ENCODE measurements at places on chromosomes 6 and 20. TPM values are rescaled to one million over a fixed set of nuclear protein-coding genes. Genes with fewer than 3 reads are reported as not detected.
A peak's percentile ranks its signal among the peaks of the same experiment; 100 is the strongest.

GRCh38 chr6:150373260-150373701 is 4.5 kb downstream of the IYD start:
- no peak overlapping the region for H3K27ac ChIP-seq
- peaks cover 23% of the 10 kb centered on the region for H3K27me3 ChIP-seq
- H3K4me3 ChIP-seq, result no peak overlapping the region
- no peaks in the 10 kb centered on the region for H3K36me3 ChIP-seq

DNA sequence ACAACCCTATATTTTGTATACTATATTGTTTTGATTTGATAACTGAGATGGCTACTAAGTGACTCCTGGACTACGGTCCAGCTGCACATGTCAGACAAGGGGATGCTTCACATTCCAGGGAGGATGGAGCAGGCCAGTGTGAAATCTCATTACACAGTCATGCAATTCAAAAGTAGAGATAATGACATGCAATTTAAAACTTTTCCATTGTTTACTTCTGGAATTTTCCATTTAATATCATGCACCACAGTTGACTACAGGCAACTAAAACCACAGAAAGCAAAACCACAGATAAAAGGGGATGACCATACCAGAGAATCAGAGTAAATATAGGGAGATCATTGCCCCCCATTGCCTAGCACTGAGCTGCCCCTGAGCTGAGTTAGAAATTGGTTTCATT is 366.4 kb downstream of the BTBD9 start:
- no peak overlapping the region for H3K4me3 ChIP-seq
- no peaks in the 10 kb centered on the region for H3K27me3 ChIP-seq
- peaks cover 33% of the 10 kb centered on the region for H3K4me1 ChIP-seq
- peak overlapping the region; percentile 12 for H3K27ac ChIP-seq
- peaks cover 3% of the 10 kb centered on the region for H3K36me3 ChIP-seq
- no peak for DNase-seq

GRCh38 chr6:118017301-118017848 is 110.3 kb downstream of the SLC35F1 start:
- no peaks in the 10 kb centered on the region for H3K27me3 ChIP-seq
- H3K27ac ChIP-seq, result no peak overlapping the region
- no peaks in the 10 kb centered on the region for H3K36me3 ChIP-seq
- H3K4me3 ChIP-seq, result no peak overlapping the region

GRCh38 chr6:842141-842540 is 149.2 kb upstream of the EXOC2 start:
- no peak overlapping the region for H3K4me3 ChIP-seq
- no peaks in the 10 kb centered on the region for H3K36me3 ChIP-seq
- peak overlapping the region; percentile 21 for H3K27ac ChIP-seq
- H3K4me1 ChIP-seq, result peaks cover 9% of the 10 kb centered on the region

DNA sequence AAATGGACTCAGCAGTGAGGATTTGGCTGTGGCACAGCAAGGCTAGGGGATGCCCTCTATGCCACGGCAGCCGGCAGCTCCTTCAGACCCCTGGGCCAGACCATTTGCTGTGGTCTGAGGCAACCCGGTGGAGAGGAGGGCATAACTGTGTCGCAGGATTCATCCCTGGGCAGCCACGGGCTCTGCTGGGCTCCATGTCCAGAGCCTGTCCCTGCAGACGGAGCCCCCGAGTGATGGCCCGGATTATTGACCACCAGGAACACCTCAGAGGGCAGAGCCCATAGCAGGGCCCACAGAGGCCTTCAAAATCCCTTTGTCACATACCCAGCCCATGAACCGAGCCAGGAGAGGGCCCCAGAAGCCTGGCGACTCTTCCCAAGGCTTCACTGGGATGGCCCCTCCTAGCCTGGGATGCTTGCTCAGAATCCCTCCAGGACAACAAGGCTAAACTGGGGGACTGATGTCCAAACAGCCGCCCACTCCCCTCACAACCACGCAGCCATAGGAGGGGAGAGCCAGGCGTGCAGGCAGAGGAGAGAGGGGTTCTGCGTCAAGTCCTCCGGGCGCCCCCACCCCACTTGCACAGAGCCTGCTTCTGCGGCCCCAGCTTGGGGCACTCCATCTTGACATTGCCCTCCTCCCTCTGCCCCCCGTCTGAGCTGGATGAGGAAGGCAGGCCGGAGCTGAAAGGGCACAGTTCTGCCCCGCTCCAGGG is 68.2 kb upstream of the AFDN start:
- DNase-seq, result no peak
- no peak overlapping the region for H3K4me3 ChIP-seq
- H3K36me3 ChIP-seq, result no peaks in the 10 kb centered on the region

- H3K36me3 ChIP-seq, result no peaks in the 10 kb centered on the region
- H3K27ac ChIP-seq, result no peak overlapping the region
- no peak overlapping the region for H3K4me3 ChIP-seq
- peaks cover 44% of the 10 kb centered on the region for H3K27me3 ChIP-seq
Measured at GRCh38 chr6:90175627-90176538, 120.8 kb downstream of the BACH2 start.

DNA sequence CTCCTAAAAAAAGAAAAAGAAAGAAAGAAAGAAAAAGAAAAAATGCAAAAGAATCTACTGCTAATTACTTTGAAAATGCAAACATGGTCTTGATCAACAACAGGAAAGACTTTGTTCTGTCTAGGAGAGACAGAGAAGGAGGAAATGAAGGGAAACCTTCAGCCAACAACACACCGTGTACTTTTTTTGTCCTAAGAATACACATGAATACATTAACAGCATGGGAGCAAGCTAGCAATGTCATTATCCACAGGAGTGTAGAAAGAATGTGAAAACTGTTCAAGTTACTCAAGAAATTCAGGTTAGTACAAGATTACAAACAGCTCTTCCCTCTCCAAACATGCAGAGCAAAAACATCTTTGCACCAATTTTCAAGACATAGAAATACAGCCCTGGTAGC is 326.3 kb downstream of the UBE3D start:
- peaks cover 9% of the 10 kb centered on the region for H3K4me1 ChIP-seq
- no peak for DNase-seq
- no peak overlapping the region for H3K4me3 ChIP-seq
- H3K27me3 ChIP-seq, result peaks cover 41% of the 10 kb centered on the region
- H3K36me3 ChIP-seq, result no peaks in the 10 kb centered on the region
- no peak overlapping the region for H3K27ac ChIP-seq

DNA sequence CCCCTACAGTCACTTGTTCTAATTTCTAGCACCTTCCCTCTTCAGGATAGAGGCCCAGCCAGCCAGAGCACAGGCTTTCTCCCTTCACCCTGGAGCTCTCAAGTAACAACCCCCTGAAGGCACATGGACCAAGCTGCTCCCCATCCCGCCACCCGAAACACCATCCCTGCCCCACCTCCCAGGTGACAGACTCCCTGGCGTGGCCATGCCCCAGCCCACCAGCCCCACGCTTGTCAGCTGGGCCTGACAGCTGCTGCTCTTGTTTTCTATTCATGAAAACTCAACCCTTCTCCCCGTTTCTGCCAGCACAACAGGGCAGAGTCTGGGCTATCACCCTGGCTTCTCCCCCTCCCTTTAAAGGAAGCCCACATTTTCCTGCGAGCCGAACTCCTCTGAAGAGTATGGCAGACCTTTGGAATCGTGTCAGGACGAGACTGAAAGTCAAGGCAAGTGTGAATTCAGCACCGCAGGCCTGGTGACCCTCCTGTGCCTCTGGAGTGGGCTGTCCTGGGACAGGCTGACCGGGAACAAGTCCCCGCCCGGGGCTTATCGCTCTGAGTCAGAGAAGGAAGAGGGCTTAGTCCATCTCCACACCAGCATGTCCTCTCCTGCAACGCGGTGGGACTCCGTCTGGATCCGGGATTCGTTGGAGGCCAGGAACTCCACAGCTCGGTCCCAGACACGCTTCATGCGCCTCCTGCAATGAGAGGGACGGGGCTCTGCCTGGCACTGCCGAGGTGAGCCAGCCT is 16.7 kb downstream of the LEMD2 start:
- peaks cover 30% of the 10 kb centered on the region for H3K36me3 ChIP-seq
- H3K4me3 ChIP-seq, result peak overlapping the region; percentile 32
- DNase-seq, result no peak
- H3K27ac ChIP-seq, result peak overlapping the region; percentile 88

DNA sequence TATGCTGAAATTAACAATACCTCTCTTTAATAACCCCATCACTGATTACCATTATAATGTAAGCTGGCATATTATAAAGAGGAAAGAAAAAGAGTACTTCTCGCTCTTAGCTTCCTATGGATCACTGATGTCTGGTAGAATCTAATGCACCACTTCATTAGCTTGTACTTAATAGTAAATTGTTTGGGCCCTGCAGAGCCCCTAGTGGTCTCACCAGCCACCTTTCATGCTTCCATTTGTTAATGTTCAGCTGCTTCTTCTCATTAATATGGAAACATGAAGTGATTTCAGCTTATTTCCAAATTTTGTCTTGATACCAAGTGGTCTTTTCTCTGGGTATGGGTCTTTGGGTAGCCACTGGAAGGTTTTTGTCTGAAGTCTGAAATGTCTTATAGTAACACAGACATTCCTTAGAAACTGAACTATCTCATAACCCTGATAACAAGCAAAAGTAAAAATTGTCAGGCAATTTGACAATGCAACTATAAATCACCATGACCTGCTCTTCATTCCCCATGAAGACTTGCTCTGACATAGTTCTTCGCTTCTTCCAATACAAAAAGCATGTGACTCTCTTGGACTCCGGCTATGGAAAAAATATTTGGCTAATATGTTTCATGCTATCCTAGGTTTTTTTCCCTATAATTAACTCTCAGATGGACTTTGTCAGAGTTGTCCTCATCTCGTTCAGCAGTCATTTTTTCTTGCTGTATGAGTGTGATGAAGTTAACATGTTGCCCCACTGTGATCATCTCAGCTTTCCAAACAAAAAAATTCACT is 395.8 kb upstream of the MARCKS start:
- H3K36me3 ChIP-seq, result no peaks in the 10 kb centered on the region
- H3K27ac ChIP-seq, result no peak overlapping the region
- no peak for DNase-seq

DNA sequence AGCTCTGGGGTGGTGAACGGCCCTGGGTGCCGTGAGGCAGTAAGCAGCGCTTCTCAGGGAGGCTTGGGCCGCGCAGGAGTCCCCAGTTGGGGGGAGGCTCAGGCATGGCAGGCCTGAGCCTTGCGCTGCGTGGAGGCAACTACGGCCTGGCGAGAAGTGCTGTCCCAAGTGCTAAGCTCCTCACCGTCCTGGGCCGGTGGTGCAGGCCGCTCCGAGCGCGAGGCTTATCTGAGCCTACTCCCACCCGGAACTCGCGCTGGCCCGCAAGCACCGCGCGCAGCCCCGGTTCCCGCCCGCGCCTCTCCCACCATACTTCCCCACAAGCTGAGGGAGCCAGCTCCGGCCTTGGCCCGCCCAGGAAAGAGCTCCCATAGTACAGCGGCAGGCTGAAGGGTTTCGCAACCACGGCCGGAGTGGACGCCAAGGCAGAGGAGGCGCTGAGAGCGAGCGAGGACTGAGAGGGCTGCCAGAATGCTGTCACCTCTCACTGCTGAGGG is 1.8 kb upstream of the WRNIP1 start:
- peaks cover 23% of the 10 kb centered on the region for H3K4me1 ChIP-seq
- no peak overlapping the region for H3K4me3 ChIP-seq
- H3K27ac ChIP-seq, result no peak overlapping the region
- DNase-seq, result no peak
- peaks cover 3% of the 10 kb centered on the region for H3K36me3 ChIP-seq

DNA sequence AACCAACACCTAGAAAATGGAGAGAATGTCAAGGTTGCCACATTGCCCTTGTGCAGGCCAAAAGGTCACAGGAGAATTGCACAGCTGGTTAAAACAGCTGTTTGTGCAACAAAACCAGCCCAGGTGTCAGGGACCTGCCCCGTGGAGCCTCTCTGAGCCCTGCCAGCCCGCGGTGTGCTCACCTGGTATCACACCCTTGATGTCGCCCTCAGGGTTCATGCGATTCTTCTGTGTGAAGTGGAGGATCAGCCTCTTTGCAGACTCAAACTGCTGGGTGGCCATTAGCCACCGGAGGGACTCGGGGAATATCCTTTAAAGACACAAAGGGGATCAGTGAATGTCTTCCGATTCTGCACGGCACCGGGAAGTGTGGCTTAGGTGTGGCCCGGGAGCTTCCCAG is 39.2 kb downstream of the PSMG4 start:
- peaks cover 12% of the 10 kb centered on the region for H3K36me3 ChIP-seq
- no peak overlapping the region for H3K4me3 ChIP-seq
- H3K4me1 ChIP-seq, result peaks cover 9% of the 10 kb centered on the region
- no peaks in the 10 kb centered on the region for H3K27me3 ChIP-seq

- H3K27ac ChIP-seq, result no peak overlapping the region
- H3K27me3 ChIP-seq, result no peaks in the 10 kb centered on the region
- H3K4me3 ChIP-seq, result no peak overlapping the region
- peaks cover 24% of the 10 kb centered on the region for H3K4me1 ChIP-seq
Measured at GRCh38 chr6:170460641-170461040, 92.5 kb downstream of the PSMB1 start.

DNA sequence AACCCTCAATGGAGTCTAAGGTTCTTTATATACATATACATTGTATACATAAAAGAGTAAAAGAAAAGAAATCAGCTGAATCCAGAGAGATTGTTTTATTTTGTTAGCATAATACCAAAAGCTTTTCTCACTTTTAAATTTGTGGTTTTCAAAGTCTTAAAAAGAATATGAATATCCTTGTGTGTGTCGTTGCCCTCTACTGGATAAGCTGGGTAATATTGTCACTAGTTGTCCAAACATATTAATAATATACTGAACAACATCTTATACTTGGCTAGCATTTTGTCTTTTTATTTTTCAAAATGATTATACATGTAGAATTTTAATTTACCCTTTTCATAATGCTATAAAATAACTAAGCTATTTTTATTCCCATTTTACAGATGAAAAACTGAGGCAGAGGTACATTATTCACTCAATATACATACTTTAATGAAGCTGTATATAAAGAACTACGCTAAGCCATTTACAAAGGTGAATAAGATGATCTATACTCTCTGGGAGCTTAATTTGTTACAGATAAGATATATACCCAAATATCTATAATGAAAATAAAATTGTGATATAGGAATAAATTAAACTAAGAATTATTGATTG is 531.7 kb downstream of the TFAP2B start:
- H3K4me1 ChIP-seq, result peaks cover 14% of the 10 kb centered on the region
- no peak for DNase-seq
- no peak overlapping the region for H3K4me3 ChIP-seq
- no peaks in the 10 kb centered on the region for H3K36me3 ChIP-seq
- no peaks in the 10 kb centered on the region for H3K27me3 ChIP-seq

GRCh38 chr6:46329568-46329967 is 158.8 kb upstream of the ENPP5 start:
- H3K4me1 ChIP-seq, result peaks cover 6% of the 10 kb centered on the region
- peaks cover 3% of the 10 kb centered on the region for H3K27me3 ChIP-seq
- DNase-seq, result no peak
- H3K4me3 ChIP-seq, result no peak overlapping the region
- no peak overlapping the region for H3K27ac ChIP-seq
- no peaks in the 10 kb centered on the region for H3K36me3 ChIP-seq

- H3K27ac ChIP-seq, result no peak overlapping the region
- H3K36me3 ChIP-seq, result no peaks in the 10 kb centered on the region
- H3K4me3 ChIP-seq, result no peak overlapping the region
- no peaks in the 10 kb centered on the region for H3K4me1 ChIP-seq
- DNase-seq, result peak; percentile 60
Measured at GRCh38 chr6:40344566-40345167, 242.5 kb downstream of the LRFN2 start.

THEMIS gene
- not detected for total RNA-seq

NPEPL1 gene
- 13.1 TPM for total RNA-seq

NNAT gene
- 14.9 TPM for total RNA-seq

EEF1A2 gene
- 0.68 TPM for total RNA-seq

COL20A1 gene
- total RNA-seq, result not detected

DBNDD2 gene
- 37.4 TPM for total RNA-seq
